ENCODE measurements at places on chromosomes 12 and 14.

DNA sequence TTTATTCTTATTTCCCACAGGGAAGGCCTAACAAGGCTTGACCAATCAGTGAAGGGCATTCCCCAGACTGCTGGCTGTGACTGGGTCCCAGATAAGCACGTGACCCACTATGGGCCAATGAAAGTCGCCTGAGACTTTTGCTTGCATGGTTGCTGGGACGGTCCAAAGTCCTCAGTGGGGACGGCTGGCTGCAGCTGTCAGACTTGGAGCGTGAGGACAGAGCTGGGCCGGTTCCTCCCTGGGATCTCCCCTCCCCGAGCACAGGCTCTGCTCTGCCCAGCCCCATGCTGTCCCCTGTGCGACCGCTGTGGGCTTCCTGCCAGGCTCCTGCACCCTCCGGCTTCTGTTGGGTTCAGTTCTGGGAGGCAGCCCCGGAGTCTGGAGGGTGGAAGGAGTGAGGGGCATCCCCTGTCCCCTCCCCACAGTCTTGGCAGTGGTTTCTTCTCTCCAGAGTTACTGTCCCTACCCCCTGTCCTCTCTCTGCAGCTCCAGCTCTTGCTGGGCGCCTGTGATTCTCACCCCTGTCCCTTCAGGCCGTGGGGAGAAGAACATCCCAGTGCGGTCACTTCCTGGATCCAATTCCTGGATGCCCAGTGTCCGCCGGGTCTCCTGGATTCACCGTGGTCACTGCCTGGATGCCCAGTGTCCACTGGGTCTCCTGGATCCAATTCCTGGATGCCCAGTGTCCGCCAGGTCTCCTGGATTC, 50.1 kb downstream of the GALNT9 start:
- DNase-seq: no peak

DNA sequence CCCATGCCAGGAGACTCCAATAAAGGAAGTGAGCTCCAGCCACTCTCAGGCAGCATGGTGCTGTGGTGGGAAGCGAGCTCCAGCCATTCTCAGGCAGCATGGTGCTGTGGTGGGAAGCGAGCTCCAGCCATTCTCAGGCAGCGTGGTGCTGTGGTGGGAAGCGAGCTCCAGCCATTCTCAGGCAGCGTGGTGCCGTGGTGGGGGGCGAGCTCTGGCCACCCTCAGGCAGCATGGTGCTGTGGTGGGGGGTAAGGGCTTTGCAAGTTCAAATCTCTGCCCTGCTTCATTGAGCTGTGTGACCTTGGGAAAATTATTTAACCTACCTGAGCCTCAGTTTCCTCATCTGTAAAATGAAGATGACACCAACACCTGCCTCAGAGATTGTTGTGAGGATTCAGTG, 975.1 kb downstream of the BCL11B start:
- no peak for DNase-seq

- peak; percentile 88 for DNase-seq
These were observed at the start of gene POC1B for GRCh38 chr12:89525824-89526770. Gene POC1B, minus strand, starts transcription at chr12:89526047. Its CDS starts 152 bp downstream, at chr12:89525895.

DNA sequence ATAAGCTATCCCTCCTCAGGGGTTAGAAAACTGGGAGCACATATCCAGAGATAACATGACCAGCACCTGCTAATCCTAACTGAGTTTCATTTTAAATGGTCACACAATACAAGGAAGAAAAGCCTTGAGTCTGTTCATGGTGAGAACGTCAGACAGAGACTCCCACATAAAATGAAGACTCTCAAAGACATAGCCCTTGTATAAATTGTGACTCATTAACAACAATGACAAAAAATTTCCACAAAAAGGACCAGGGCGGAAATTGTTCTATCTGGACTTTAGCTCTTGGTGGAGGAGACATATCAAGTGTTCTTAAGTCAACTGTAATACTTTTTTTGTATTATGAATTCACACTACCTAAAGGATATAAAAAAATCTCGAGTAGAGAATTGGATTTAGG, 313.7 kb upstream of the DCN start:
- no peak for DNase-seq

DNA sequence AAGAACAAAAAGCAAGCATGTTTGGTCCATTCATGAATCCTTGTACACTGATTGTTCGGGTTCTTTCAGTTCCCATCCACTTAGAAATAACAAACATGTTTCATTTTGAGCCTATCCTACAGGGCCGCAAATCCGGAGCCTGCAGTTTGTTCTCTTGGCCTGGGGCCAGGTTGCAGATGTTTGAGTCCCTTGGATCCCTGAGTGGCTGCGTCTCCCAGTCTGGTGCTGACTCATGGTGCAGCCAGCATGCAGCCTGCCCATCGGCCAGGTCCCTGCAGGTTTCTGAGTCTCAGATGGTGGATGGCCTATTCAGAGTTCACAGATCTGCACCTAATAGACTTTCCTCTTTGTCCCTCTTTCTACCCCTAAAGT, 1.9 kb upstream of the DYNC1H1 start:
- DNase-seq: peak; percentile 93

DNA sequence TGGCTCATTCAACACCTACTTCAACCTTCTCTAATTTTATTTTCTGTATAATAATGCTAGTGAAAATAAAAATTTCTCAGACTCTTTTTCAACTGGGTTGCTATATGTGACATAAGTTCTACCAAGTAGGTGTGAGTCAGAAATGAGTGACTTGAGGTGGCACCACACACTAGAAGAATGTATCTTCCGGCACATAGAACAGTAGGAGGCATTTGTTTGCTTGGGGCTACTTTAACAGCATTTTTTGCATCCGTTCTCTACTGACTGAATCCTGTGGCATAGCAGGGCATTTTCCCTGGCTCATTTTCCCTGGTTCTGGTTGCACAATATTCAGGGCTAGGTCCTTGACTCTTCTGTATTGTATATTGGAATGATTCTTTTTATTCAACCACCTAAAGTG, 194.0 kb upstream of the SLC16A7 start:
- no peak for DNase-seq

Measured in EH (cell line).